ENCODE measurements at places on chromosomes 1 and 21.

- no peak for DNase-seq
These were observed 10.9 kb upstream of the GOLT1A start for GRCh38 chr1:204224655-204225054.

GRCh38 chr1:235639226-235640205 is 10.1 kb downstream of the GNG4 start:
- no peak for DNase-seq

DNA sequence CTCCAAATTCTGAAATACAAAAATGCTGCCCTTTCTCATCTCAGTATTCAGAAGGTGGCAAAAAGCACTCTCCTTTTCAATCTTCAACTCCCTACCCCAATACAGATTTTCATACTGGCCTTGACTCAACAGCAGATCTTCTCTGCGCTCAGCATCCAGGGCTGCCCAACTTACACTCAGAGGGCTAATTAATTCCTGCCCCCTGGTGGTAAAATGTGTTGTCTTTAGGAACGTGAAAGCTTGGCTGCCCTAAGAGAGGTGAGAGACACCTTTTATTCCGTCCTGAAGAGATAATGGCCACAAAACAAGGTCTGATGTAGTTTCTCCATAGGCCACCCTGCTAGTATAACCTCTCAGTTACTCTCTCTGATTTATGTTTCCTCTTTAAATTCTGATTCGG is 25.0 kb downstream of the KRTAP24-1 start:
- DNase-seq, result no peak

DNA sequence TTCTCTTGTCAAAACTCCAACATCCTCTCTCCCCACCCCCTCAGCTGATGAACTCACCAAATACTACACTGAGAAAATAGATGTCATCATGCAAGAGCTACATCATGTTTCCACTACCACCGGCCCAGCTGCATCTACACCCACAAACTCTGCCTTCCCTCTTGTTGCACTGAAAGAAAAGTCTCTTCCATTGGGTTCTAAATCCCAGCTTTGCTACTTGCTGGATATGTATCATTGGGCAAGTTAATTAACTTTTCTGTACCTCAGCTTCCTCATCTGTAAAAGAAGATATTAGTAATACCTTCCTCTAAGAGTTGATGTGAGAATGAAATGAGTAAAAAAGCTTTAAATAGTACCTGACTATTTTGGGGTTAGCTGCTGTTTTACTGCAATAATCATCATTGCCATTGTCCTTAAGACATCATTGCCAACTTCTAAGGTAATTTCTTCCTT is 108.6 kb downstream of the OLFML2B start:
- DNase-seq, result no peak

DNA sequence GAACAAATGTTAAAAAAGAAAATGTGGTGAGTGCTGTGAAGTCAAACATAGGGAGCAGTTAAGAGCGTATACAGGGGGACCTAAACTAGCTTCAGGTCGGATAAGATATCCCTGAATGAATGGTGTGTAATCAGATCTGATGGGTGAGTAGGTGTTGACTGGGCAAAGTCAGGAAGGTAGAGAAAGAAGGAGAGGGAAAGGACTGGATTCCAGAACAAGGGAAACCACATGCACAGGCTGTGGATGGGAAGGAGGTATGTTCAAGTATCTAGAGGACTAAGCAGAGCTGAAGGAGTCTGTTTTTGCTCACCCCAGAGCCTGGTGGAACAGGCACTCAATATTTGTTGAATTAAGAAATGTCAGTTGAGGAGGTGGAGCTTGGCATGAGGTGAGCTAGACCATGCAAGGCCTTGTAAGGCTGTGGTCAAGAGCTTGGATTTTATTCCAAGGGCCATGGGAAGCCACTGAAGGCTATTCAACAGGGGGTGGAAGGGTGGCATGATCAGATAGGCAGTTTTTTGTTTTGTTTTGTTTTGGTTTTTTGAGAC is 27.4 kb downstream of the MAP7D1 start:
- no peak for DNase-seq
